ENCODE measurements at places on chromosomes 12 and 14.

GRCh38 chr14:99300190-99300589, 28.2 kb upstream of the BCL11B start:
- DNase-seq, result no peak

GRCh38 chr14:63933110-63933509, 80.3 kb downstream of the SYNE2 start:
- DNase-seq, result no peak

GRCh38 chr14:72651081-72651480, 242.8 kb downstream of the DPF3 start:
- DNase-seq, result no peak

- DNase-seq, result no peak
Measured at GRCh38 chr12:124777399-124778372, 86.0 kb downstream of the SCARB1 start.

DNA sequence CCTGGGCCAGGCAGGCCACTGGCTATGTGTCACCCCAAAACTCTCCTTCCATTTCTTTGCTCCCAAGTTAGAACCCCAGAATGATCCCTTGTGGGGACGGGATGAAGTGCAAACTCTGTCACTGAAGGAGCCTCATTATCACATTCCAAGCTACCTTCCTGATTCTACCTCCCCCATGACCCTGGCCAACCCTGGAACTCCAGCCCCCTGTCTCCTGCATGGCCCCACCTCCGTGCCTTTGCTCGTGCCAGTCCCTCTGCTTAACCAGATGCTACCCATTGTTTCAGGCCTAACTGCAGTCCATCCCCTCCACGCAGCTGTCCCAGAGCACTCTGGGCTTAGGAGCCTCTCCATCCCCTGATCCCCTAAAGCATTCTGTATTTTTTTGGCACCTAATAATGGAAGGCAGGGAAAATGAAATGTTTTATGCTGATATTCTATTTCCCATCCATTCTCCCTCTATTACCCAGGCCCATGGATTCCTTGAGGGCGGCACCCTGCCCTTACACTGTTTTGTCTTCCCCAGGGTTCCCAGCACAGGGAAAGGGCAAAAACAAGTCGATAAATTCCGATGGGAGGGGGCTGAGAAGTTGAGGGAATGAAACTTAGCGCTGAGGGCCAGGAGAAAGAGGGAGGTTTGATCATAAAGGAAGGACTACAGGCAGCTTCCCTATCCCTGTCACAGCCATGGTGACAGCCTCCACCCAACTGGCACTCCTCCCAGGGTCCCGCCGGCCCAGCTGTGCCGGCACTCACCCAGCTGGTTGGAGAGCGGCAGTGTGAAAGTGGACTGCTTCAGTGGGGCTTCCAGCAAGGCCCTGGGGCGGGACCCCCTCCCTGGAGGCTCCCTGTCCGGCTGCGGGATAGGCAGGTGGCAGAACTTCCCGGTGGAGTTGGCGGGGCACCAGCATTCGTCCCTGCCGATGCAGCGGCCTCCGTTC, 58.1 kb downstream of the ISCA2 start:
- DNase-seq, result no peak
